Endothelial cell of umbilical vein (primary cell): ENCODE measurements at places on chromosomes 1 and 21. TPM values are rescaled to one million over a fixed set of nuclear protein-coding genes. Genes with fewer than 3 reads are reported as not detected.

Gene NEK2
- total RNA-seq, result 19.0 and 20.3 TPM in 2 replicates

Gene ZNF593
- total RNA-seq, result 30.5 and 41.0 TPM in 2 replicates

DNA sequence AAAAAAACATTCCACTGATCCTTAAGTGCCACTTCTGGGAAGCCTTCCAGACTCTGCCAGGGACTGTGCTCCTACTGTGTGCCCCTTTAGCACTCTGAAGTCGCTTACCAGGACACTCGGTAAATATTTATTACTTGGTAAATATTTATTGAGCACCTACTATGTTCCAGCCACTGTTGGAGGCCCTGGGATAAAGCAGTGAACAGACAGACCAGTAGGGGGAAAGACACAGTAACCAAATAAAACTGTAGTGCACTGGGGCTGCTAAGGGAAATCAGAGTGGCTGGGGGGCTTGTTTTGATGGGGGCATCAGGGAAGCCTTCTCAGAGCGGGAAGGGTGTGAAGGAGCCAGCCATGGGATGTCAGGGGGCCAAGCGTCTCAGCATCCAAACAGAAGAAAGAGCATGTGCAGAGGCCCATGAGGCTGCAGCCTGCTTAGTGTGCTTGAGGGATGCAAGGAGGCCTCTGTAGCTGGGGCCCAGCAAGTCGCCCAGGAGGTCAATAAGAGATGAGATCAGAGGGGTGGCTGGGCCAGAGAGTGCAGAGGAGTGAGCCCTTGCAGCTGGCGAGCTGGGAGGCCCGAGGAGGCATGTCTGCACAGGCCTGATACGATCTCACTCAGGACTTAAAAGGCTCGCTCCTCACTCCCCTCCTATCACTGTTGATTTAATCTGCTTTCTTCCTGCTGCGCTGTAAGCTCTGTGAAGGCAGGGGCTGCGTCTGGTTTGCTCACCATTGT is 28.6 kb downstream of the KAZN start:
- H3K4me1 ChIP-seq, result no peaks in the 10 kb centered on the region
- H3K27me3 ChIP-seq, result no peaks in the 10 kb centered on the region
- H3K36me3 ChIP-seq, result no peaks in the 10 kb centered on the region

DNA sequence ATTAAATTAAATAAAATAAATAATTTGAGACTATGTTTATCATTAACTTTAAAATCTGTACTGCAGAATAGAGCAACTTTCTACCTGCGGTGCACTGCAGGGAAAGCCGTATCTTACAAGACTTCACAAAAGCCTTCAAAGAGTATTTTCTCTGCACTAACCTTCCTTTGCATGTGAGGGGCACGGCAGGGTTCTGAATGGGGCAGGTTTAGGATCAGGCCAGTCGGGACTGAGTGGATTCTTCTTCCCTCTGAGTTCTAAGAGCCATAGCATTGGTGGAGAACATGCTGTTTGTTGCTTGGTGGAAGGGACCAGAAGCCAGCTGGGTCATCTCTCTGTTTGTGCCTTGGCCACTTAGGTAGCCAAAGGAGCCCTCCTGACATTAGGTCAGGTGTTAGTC is 55.2 kb upstream of the LGALS8 start:
- no peaks in the 10 kb centered on the region for H3K4me1 ChIP-seq
- H3K4me3 ChIP-seq, result no peak overlapping the region
- DNase-seq, result no peak

- H3K36me3 ChIP-seq, result no peaks in the 10 kb centered on the region
- no peak overlapping the region for H3K4me3 ChIP-seq
- H3K27me3 ChIP-seq, result no peaks in the 10 kb centered on the region
- DNase-seq, result peak; percentile 62
- no peak overlapping the region for H3K27ac ChIP-seq
- H3K4me1 ChIP-seq, result no peaks in the 10 kb centered on the region
These were observed 7.2 kb downstream of the KIFAP3 start for GRCh38 chr1:170067253-170067819.

DNA sequence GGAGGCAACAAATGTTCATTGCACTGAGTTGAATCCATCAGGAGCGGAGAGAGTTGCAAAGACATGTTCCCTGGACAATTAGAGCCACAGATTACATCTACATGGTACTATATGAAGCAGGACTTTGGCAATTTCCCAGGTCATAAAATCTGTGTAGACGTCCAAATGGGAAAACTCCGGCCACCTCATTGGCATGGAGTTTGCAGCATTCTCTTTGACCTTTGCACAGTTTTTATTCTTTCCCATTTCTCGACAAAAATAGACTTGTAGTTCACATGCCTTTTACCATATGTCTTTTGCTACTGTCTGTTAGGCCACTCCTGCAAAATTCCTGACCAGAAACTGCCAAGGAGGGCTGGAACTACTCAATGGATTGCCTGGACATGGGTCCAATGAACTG is 48.2 kb downstream of the UBE2T start:
- H3K4me1 ChIP-seq, result peaks cover 10% of the 10 kb centered on the region
- no peak for DNase-seq
- no peaks in the 10 kb centered on the region for H3K36me3 ChIP-seq
- no peak overlapping the region for H3K27ac ChIP-seq
- no peak overlapping the region for H3K4me3 ChIP-seq
- H3K27me3 ChIP-seq, result no peaks in the 10 kb centered on the region
